Cerebellar cortex (tissue), 1 donor: ENCODE measurements at places on chromosomes 3 and 15.

GRCh38 chr15:63372018-63372705 lies 9.5 kb downstream of the CA12 start:
- no peak for DNase-seq

- DNase-seq, result no peak
Measured at GRCh38 chr3:123339302-123339701, 109.6 kb downstream of the ADCY5 start.

DNA sequence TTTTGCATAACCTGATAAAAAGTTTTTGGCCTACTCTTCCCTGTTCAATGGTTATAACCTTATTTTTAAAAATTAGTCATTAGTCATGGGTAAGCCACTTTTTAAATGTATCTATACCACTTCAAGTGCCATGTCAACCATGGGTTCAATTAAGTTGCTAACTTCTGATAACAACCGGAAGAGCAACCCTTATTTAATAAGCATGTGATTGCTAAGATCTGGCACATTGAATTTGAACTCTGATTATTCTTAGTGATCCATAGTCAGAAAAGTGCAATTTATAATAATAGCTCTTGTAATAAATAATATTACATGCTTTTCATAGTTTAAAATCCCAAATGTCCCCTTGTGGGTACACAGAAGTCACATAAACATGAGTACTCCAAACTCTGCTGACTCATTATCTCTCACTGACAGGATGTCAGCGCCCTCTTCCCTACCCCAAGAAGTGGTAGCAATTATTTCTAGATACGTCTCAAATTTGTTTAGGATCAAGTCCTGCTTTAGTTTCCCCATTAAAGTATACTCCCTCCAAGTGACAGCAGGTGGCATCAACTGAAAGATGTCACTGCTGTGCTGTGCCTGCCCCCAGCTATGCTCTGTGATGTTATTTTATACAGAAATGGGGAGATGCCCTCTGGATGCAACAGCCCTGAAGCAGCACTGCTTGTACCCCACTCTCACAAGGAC lies 18.6 kb downstream of the SAMD7 start:
- no peak for DNase-seq

DNA sequence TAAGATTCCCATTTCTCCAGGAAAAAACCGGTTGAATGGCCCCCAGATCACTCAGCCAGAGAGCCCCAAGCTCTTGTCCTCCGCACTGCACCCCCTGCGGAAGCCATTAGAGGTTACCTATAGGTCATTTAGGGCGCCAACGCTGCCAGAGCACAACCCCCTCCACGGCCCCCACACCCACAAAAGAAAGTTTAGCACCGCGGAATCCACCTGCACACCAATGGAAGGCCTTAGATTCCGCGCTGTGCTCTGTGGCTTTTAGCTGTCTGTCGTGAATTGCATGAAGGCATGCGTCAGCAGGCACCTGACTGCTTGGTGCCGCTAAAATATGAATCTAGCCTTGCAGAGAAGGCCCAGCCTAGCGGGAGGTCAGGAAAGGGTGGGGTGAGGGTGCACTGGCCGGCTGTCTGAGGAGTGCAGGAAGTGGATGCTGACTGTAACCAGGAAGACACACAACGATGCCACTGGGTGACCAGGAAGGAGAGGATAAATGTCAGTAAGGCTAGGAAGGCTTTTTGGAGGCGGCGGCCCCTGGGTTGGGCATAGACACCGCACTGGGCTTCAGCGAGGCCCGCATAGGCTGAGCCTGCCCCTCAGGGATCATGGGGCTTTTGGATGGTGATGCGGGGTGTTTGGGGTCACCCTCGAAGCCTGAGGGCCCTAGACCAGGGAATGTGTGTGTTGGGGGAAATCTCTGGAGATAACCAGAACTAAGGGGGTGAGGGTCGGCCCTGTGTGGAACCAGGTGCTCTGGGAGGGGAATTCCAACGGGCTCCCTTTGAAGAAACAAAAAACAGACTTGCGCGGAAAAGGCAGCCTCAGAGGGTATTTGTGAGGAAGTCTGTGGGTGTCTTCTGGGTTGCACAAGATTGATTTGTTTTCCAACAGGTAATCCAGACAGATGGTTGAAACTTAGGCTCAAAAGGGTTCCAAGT lies 976 bp upstream of the NUP210 start:
- DNase-seq, result no peak

DNA sequence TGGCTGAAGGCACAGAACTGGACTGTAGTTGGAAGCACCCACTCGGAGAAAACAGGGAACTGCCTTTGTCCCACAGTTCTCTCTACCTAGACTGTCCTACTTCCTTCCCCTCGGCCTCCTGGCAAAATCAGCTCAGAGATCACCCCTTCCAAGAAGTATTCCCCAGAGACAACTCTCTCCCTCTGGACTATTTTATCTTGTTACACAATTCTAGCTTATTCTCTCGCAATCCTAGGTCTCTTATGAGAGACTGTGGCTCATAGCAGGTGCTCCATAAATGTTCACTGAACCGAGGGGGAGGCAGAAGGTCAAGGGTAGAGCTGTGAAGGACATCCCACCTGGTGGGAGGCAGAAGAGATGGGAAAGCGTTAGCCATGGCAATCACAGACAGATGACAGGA lies 10.6 kb downstream of the HEG1 start:
- DNase-seq, result no peak

DNA sequence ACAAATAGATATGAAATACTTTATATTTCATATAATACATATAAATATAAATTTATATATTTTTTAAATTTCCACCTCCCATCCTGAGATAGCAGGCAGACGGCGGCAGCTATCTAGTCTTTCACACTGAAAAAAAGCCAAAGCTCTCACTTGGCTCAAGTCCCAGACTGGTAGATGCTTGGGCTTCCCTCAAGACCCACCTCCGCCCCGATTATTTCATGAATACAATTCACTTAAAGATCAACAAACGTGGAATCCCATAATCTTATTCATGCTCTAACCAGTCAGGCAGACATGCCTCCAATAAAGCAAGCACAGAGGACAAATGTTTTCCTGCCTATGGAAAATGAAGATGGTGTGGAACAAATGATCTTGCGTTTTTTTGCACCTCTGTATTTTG lies 275.9 kb upstream of the NR2F2 start:
- no peak for DNase-seq

DNA sequence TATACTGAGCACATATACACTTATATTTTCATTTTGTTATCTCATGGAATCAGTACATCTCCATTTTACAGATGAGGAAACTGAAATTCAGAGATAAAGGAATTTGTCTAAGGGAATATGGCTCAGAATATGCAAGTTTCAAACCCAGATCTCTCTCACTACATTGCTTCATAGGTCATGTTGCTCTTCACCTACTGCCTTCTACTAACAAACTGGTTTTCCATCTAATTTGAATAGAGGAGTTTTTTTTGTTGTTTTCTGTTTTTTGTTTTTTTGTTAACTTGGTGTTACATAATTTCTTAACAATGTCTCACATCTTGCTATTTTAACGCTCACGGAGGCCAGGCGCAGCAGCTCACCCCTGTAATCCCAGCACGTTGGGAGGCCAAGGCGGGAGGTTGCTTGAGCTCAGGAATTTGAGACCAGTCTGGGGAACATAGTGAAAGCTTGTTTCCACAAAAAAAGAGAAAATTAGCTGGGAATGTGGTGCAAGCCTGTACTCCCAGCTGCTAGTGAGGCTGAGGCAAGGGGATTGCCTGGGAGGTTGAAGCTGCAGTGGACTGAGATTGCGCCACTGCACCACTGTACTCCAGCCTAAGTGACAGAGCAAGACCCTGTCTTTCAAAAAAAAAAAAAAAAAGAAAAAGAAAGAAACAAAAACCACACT lies 37.0 kb downstream of the FMN1 start:
- DNase-seq, result no peak

- no peak for DNase-seq
Measured at GRCh38 chr15:90113166-90113565, 10.9 kb upstream of the IDH2 start.

- no peak for DNase-seq
Measured at GRCh38 chr3:112030901-112031300, 3.6 kb upstream of the TMPRSS7 start.

DNA sequence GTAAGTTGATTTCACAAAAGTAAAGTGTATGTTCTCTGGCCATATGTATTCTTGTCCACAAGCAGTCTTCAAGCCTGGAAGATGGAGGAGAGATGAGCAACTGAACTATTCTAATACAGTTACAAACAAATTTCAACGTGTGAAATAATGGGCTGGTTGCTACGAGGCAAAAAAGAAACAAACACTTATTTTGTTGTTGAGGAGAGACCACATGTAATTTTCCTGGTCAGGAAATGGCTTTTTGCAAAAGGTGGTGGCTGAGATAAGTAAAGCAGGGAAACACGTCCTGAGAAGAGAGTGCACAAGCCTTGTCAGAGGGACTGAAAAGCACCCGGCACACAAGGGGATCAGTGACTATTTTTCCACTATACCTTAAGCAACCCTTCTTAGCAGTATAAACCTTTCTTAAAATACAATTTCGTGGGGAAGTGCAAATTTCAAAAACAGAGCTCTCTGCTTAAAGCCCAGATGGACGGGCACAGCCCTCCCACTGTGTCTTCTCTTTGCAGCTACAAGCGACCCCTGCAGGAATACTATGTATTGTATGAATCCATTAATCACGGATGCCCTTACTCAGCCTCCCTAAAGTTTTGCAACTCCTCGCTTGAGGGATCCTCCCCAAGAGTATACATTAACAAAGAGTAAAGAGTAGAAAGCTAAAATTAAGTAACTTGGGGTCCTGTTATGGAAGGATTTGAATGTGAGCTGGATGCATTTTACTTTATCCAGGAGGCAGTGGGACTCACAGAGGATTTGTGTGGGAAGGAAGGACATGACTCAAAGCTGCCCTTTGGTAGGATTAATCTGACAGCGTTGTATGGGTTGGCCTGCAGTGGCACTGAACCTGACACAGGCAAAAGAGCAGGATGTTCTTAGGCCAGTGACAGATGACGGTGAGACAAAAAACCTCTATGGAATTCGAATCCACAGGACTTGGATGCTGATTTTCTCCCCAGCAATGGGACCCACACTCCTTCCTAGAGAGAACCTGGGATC lies 253.7 kb downstream of the IL5RA start:
- peak; percentile 23 for DNase-seq

- DNase-seq, result no peak
Measured at GRCh38 chr15:95610945-95611344, 719.6 kb upstream of the NR2F2 start.

DNA sequence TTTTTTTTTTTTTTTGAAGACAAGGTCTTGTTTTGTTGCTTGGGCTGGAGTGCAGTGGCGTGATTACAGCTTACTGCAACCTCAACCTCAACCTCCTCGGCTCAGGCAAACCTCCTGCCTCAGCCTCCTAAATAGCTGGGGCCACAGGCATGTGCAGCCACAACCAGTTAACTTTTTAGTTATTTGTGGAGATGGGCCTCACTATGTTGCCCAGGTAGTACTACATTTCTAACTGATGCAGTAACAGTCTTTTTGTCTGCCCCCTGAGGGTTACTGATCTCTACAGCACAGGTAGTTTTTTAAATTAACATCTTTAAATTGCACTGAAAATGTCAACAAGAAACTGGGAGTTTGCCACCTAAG lies 3.4 kb upstream of the LMLN start:
- no peak for DNase-seq

GRCh38 chr15:50458348-50459112 lies 34.3 kb downstream of the USP8 start:
- DNase-seq, result no peak

DNA sequence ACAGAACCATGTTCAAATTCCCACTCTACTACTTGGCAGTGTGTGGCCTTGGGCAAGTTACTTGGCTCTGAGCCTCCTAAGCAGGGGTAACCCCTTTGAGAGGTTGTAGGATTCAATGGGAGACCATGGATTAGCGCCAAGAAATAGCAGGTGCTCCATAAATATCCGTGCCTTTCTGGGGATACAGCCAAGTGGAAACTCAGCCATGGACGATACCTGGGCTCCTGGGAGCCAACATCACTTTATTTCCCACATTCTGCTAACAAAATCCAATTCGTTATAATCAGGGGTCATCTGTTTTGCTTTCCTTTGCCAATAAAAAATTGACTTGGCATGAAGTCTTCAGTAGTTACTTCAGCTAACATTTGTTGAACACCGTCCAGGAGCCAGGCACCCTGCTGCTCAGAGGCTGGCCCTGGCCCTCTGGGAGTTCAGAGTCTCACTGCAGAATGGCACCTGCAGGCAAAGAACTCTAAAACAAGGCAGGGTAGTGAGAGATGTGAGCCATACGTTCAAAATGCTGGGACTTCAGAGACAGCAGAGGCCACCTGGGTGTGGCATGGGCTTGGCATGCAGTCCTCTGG lies 42.3 kb downstream of the ZDHHC19 start:
- no peak for DNase-seq
